ENCODE measurements at places on chromosomes 13 and 19.

GRCh38 chr19:3186160-3186688 is 494 bp downstream of the NCLN start:
- peak; percentile 52 for DNase-seq

- DNase-seq, result no peak
Observed at GRCh38 chr13:110642291-110642981, 27.1 kb downstream of the NAXD start.

- no peak for DNase-seq
Observed at GRCh38 chr19:30621326-30621920, 249.2 kb downstream of the ZNF536 start.

GRCh38 chr19:17325133-17325532 is 9.5 kb downstream of the ANO8 start:
- DNase-seq, result no peak

- no peak for DNase-seq
Observed at GRCh38 chr13:79402679-79403078, 3.4 kb downstream of the RBM26 start.

- peak; percentile 93 for DNase-seq
Observed at GRCh38 chr19:47663435-47663910, 49.7 kb upstream of the EHD2 start.

- no peak for DNase-seq
Observed at GRCh38 chr13:59211606-59212005, 952.1 kb downstream of the DIAPH3 start.

DNA sequence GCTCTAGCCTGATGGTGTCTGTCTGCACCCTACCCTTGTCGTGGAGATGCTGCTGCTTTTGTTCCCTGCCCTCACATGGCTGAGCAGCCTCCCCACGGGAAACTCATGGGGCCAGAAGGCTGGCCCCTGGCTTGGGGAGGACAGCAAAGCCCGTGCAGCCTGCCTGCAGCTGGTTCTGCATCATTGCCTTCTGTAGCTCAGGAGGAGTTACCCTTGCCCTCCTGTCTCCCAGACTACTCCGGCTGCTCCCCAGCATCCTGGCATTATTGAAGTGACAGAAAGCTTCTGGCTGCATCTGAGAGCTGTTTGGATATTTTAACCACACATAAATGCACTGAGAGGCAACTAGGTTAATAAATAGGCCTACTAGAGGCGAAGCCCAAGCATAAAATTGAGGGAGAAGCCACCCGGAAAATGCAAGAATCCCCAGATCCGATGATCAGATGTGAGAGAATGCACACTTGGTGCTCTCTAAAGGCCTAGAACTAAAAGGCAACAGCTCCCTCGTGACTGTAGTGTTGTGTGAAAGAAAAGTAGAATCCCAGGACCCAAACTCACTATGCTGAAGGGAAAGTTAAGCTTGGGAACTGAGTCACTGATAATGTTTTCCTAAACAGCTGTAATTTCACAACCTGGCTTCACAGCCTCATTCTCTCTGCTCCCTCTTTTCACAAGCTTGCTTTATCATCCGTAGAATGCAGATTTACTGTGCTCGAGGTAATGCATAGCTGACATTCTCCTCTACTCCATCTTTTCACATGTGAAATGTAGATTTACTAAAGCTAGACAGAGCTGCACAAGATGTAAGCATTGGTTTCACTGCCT is 110.8 kb downstream of the TNFRSF19 start:
- peak; percentile 63 for DNase-seq

DNA sequence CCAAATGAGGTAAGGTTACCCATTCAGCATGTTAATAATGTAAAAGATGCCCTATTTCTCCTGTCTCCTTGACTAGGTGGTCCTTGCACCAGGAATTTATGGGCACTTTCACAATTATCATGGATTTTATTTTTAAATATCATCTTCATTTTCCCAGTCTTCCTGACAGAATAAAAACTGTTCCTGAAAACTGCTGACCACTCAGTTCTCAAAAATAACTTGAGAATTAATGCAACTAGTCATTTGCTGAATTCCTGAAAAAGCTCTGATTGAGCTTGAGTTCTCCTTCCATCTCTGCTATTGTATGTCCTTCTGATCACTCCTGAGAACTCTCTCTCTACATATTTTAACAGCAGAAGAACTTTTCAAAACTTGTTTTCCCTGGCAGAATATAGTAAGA is 55.0 kb downstream of the DCLK1 start:
- no peak for DNase-seq

All from adipocyte (in vitro differentiated cells).